Activated naive CD4-positive, alpha-beta T cell treated with anti-CD3 and anti-CD28 coated beads, Interleukin-2, amount 10 ng/mL, durations not matched to agents 5 hours and 36 hours (primary cell): ENCODE measurements at places on chromosomes 6 and 20. TPM values are rescaled to one million over a fixed set of nuclear protein-coding genes. Genes with fewer than 3 reads are reported as not detected.

TRAM2 gene
- 6.1 TPM for total RNA-seq

ARMC12 gene
- 1.7 TPM for total RNA-seq

ABCC10 gene
- total RNA-seq: 42.2 TPM

PLA2G7 gene
- total RNA-seq: not detected

CTAGE9 gene
- total RNA-seq: not detected

ULBP2 gene
- total RNA-seq: 3.4 TPM

KIF25 gene
- not detected for total RNA-seq

PKIB gene
- total RNA-seq: 0.28 TPM

ATAT1 gene
- total RNA-seq: 9.6 TPM

HLA-G gene
- 0.15 TPM for total RNA-seq

CD93 gene
- 0.43 TPM for total RNA-seq

ENPP5 gene
- total RNA-seq: 0.08 TPM

EPPIN gene
- total RNA-seq: not detected

TNF gene
- 53.4 TPM for total RNA-seq

TRIM38 gene
- total RNA-seq: 24.8 TPM

FHL5 gene
- total RNA-seq: not detected

LINC00237 gene
- total RNA-seq: not detected

PI16 gene
- total RNA-seq: 2.8 TPM

CFB gene
- not detected for total RNA-seq

CAGE1 gene
- not detected for total RNA-seq

PSMF1 gene
- 136 TPM for total RNA-seq

SLC4A11 gene
- total RNA-seq: 1.7 TPM
